Stimulated activated CD4-positive, alpha-beta T cell treated with anti-CD3 and anti-CD28 coated beads, Interleukin-1b, Interleukin-23, amount 100 ng/mL, for 1 hour (primary cell): ENCODE measurements at places on chromosomes 12 and 14.

GRCh38 chr12:116390401-116391335 is 113.2 kb upstream of the MED13L start:
- DNase-seq: no peak

DNA sequence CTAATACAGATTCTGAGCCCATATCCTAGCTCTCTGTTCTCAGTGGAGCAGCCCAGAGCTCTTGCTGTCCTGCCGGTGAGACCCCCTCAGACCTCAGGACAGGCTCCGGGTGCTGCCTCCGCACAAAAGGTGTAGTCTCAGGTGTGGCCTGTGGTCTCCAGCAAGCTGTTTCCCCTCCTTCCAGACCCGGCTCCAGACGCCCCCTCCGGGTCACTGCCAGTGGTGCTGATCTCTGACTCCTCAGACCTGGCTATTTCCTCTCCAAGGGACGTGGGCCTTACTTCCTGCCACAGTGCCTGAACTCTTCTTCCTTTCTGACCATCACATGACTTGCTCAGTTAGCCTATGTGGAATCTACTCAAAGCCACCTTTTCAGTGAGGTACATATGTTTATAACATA is 337.5 kb downstream of the GLT1D1 start:
- DNase-seq: no peak

GRCh38 chr12:70966046-70966445 is 45.5 kb upstream of the PTPRR start:
- no peak for DNase-seq

- DNase-seq: no peak
Measured at GRCh38 chr14:27184427-27184826, 586.6 kb upstream of the NOVA1 start.

DNA sequence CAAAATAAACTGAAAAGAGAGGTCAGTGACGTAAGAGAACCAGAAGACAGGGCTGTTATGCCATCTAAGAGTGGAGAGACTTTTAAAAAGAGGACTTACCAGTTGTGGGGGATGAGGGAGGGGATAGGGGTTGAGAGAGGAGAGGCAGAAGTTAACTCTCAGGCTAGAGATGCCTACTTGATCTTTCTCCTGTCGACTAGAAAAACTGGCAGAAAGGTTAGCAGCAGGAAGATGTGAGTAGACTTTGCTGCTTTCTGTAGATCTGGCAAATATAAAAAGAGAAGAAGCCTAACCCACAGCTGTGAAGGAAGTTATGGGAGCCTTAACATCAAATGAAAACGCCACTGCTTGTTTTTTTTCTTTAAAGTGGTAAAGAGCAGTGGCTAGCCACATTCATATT is 10.7 kb downstream of the CREBL2 start:
- no peak for DNase-seq

GRCh38 chr14:69643430-69644200 is 32.2 kb downstream of the SUSD6 start:
- peak; percentile 34 for DNase-seq

- DNase-seq: no peak
Measured at GRCh38 chr14:24337144-24337823, 2.4 kb upstream of the ADCY4 start.

DNA sequence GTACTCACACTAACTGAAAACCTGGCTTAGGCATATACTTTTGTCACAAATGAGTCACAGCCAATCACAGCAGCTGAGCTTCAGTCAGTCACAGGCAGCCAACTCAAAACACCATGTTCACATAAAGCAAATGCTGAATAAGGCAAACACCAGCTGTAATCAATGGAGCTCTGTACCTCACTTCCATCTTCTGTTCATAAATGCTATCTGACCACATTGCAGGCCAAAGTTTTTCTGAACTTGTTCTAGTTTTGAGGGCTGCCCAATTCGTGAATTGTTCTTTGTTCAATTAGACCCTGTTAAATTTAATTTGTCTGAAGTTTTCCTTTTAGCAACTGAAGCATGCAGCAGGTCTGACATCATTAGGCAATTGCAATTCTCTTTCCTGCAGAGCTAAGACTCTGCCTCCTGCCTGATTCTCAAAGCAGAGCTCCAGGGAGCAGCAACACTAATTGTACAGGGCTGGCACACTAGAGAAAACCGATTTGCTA is 129.9 kb downstream of the WIF1 start:
- DNase-seq: no peak

- DNase-seq: no peak
Measured at GRCh38 chr14:77356899-77357298, 20.0 kb downstream of the TMED8 start.

GRCh38 chr12:124097701-124098100 is 124.7 kb downstream of the ZNF664 start:
- no peak for DNase-seq

DNA sequence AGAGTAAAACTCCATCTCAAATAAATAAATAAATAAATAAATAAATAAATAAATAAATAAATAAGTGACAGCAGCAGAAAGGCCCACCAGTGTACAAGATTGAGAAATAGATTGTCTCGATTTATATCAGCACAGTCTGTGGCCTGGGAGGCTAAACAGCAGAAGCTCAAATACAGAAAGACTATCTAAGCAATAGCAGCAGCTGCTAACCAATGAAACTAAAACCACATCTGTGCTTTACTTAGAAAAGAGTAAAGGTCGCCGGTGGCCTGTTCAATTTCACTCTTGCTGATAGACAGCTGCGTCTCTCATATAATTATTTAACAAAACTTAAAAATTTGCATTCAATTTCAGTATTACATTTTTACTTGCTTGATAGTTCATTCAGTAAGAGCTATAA is 325.7 kb downstream of the CEP128 start:
- DNase-seq: no peak

DNA sequence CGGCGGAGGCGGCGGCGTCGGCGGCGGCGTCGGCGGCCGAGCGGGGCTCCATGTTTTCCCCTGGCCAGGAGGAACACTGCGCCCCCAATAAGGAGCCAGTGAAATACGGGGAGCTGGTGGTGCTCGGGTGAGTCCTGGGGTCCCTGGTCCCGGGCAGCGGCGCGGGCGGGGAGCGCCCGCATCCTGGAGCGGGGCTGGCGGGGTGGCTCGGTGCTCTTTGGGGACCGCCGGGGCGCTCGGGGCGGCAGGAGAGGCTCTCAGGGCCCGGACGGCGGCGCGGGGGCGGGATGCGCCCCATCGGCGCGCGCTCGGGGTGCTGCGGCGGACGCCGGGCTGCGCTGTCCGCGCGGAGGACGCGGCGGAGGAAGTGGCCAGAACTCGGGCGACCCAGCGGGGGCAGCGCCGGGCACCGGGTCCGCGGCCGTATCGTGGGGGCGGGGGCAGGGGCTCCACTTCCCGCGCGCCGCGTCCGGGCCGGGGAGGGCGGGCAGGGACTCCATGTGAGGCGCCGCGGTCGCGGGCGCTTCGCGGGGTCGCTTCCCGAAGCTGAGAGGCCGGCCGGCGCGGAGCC is 485 bp downstream of the PELI2 start:
- no peak for DNase-seq

DNA sequence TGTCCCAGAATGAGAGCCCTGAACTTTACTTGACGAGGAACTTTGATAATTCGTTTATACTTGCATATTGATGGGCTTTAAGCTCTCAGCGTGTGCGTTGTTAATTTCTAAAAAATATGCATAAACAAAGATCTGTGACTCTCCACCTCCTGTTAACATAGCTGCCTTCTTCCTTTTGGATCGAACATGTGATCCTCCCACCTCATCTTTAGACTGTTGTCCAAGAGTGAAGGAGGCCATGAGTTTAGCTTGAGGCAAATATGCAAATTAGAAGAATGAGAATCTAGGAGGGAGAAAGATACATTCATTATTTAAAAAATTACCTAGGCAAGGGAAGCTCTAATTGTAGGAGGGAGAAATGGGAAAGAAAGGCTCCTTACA is 617 bp downstream of the TTC8 start:
- no peak for DNase-seq

DNA sequence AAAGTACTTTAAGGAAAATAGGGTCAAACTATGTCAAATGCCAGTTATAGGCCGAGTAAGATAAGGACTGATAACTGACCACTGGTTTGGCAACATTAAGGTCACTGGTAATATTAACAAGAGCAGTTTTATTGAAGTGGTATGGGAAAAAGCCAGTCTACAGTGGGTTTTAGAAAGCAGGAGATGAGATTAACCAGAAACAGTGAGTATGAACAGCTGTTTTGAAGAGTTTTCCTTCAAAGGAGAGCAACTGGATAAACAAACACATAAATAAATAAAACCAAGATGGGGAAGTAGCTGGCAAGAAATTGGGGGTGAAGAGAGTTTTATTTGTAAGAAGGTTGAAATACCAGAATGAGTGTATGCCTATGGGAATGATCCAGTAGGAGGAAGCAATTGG is 30.3 kb downstream of the KITLG start:
- DNase-seq: no peak

- DNase-seq: no peak
Measured at GRCh38 chr12:89345830-89346740, 6.2 kb downstream of the DUSP6 start.

- DNase-seq: no peak
Measured at GRCh38 chr12:46627686-46628085, 198.1 kb downstream of the SLC38A4 start.

- no peak for DNase-seq
Measured at GRCh38 chr14:28767853-28768741, 1.5 kb downstream of the FOXG1 start.

- no peak for DNase-seq
Measured at GRCh38 chr14:65864549-65864948, 452.0 kb downstream of the FUT8 start.

- DNase-seq: no peak
Measured at GRCh38 chr12:94147387-94147990, 888 bp upstream of the PLXNC1 start.

- no peak for DNase-seq
Measured at GRCh38 chr14:38256533-38256840, 594 bp upstream of the CLEC14A start.

DNA sequence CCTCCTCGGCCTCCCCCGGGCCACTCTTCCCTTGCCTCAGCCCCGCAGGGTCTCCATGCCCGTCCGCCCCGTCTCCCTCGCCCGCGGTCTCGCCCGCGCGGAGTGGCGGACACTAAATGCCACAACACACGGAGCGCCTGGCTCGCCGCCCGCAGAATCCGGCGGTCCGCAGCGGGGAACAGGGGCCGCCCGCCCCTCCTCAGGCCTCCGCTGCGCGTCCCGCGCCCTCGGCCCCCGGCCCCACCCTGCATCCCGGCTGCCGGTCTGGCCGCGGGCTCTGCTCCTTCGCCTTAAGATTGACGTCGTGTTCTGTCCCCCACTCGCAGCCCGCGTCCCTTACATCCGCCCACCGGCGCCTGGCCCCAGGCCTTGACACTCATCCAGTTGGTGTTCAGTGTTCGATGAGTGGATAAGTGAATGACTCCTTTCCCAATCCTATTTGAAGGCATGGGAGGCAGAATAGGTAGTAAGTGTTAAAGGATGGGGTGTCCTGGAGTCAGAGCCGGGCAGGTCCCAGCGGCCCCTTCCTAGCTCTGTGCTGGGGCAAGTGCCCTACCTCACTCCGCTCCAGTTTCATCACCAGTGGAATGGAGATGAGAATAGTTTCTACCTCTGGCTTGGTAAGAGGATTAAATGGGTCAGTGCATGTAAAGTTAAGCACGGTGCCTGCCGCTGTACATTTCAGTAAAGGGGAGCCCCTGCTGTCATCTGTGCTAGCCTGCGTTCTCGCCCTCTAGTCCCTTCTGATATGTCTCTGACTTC is 622 bp downstream of the TECPR2 start:
- no peak for DNase-seq

DNA sequence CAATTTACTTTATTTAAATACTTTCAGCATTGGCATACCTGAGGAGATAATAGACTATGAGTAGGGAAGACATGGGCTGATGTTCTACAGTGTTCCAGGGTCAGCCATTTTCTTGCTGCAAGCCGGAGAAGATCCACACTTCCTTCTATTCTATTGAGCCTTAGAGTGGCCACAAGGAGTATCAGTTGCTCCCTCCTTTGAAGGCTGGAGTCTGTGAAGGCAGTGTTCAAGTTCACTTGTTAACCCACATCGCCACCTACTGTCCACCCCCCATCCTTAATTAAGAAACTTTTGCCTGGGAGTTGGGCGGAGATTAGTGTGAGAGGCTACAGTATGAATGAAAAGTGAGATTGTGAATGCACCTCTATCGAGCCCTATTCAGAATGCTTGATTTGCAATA is 666.6 kb downstream of the NRXN3 start:
- DNase-seq: no peak
